Stimulated activated CD4-positive, alpha-beta T cell treated with anti-CD3 and anti-CD28 coated beads, Interleukin-1b, Interleukin-23, amount 100 ng/mL, for 1 hour (primary cell): ENCODE measurements at places on chromosomes 2 and 18.

- no peak for DNase-seq
Measured at GRCh38 chr2:190984595-190984994, 29.4 kb downstream of the STAT1 start.

- DNase-seq = no peak
Measured at GRCh38 chr2:118464546-118465265, 376.4 kb downstream of the INSIG2 start.

- DNase-seq = no peak
Measured at GRCh38 chr2:25065768-25066167, 23.9 kb downstream of the EFR3B start.

- DNase-seq = no peak
Measured at GRCh38 chr18:35114305-35114704, 73.1 kb downstream of the MAPRE2 start.

DNA sequence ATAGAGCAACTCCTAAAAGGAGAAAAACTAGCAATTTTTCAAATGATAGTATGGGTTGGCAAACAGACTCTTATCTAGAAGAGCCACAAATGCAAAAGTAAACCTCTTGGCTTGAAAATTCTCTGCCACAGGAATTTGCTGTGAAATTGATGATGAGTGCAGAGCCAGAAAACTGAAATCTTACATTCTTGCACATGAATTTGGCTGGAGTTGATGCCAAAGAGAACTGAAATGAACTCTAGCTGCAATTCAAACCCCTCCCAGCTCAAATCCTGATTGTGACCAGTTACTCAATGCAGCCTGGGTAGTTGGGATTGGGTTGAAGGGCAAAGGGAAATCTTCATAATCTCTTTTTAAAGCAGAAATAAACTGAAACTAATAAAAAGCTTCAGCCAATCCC, 266.6 kb downstream of the PDE11A start:
- DNase-seq = no peak

- no peak for DNase-seq
Measured at GRCh38 chr2:238875101-238875470, 27.2 kb downstream of the TWIST2 start.
